Kidney tubule cell (primary cell): ENCODE measurements at places on chromosomes 6 and 20.

GRCh38 chr20:9397928-9398327 is 116.5 kb upstream of the LAMP5 start:
- DNase-seq, result no peak

DNA sequence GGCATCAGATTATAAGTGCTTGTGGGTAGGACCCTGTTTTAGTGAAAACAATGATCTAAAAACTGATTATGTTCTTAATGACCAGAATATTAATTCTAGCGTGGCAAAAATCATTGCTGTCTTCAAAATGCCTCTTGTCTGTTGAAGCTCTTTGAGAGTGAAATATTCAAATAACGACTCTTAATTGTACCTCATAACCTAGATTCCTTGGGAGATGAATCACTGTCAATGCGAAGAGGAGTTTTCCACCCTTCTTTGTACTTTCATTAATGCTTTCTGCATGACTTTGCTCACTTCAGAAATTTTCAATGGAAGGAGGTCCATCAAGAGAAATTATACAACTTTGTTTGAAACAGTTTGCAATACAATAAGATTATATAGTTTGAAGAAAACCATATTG is 71.5 kb downstream of the CRYBG1 start:
- DNase-seq, result peak; percentile 46

DNA sequence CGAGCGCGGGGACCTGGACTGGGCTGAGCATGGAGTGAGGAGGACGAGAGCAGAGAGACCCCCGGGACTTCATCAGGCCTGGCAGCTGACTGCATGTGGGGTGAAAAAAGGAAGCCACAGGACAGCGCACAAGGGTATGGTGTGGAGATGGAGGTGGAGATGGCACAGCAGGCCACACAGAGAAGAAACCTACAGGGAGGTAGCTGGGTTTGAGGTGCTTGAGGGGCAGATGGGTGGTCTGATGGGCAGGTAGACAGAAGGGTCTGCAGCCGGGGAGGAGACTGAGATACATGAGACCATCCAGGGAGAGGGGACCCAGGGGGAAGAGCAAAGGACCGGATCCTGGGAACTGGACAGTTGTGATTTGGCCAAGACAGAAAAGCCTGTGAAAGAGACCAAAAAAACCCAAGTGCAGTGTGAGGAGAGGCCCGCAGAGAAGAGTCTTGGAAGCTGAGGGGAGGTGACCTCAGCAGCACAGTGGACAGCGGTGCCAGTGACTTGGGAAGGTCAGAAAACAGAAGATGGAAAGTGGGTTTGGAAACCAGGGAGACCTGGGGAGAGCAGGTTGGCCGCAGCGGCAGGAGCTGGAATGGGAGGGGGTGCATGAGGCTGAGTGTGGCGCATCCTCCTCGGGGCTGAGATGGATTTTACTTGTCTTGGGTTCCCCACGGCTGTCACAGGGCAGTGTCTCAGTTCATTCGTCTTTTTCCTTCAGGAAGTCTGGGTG is 5.5 kb downstream of the HLA-DPB1 start:
- DNase-seq, result no peak

GRCh38 chr20:20597966-20598365 is 114.5 kb downstream of the RALGAPA2 start:
- DNase-seq, result no peak

DNA sequence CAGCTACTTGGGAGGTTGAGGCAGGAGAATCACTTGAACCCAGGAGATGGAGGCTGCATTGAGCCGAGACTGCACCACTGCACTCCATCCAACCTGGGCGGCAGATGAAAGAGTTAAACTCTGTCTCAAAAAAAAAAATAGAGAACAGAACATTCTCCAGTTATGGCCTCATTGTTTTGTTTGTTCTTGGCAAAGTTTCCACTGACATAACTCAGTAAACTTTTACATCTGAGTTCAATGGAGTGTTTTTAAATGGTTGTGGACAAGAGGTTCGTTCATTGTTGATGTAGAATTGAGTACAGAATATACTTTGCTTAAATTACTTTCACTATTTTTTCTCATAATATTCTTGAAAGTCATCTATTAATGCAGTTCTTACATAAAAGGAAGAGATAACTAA is 42.2 kb upstream of the IFNGR1 start:
- DNase-seq, result peak; percentile 51

GRCh38 chr6:158853880-158854213 is 34.7 kb upstream of the EZR start:
- no peak for DNase-seq

GRCh38 chr20:5836569-5836968 is 86.4 kb downstream of the SHLD1 start:
- no peak for DNase-seq

DNA sequence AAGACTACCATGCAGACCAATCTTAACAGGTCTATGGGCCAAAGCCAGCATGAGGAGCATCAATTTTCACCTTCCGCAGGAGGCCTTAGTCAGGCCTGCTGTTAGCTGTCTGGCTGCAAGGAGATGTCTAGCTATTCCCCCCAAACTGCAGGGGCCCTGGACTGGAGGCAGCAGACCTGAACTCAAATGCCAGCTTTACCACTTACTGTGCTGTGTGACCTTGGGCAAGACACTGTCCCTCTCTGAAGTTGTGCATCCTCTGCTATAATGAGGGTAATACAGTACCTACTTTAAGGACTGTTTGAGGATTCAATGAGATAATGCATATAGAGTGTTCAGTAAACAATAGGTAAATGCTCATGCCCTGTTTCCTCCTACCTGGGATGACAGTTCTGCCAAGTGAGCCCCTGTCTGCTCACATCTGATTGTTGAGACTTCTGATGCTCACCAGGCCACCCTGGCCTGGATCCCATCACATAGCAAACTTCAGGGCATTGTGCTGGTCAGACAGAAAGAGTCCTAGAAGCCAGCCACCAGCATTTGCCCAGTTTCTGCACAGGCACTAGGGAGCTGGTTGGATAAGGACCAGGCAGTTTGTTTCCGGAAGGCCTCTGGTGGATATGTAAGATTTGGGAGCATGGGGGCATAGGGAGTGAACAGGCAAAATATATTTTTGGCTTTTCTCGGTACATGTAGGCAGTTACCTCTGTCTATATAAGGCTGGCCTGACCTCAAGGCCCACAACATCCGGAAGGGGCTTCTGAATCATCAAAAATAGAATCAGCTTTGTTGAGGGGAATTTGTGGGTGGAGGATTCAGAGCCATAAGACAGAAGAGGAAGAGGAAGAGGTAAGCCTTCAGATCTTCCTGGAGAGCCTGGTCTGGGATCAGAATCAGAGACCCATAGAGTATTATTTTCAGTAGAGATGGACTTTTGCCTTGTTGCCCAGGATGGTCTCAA is 2.3 kb upstream of the OCSTAMP start:
- no peak for DNase-seq

DNA sequence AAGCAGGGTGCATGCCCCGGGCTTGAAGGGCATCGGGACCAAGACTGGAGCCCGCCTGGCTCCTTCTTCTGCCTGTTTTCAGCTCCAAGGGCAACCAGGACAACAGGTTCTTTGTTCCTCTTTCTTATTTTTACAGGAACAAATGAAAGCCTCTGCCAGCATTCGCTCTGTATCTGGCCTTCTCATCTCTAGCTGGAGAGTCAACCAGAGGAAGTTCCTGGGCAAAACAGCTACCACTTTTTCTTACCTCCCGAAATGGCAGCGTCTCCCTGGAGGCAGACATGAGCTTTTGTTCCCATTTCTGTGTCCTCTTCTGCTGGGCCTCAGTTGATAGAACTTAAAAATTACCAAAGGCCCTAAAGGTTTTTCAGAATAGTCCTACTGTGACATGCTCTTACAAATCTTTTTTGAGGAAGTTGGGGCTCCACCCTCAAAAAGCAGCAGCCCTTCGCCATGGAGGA is 74.1 kb upstream of the NAA20 start:
- no peak for DNase-seq
